ENCODE measurements at places on chromosomes 2 and 18.

- DNase-seq = no peak
These were observed 40.7 kb upstream of the KLF11 start for GRCh38 chr2:10002681-10003080.

GRCh38 chr2:14903709-14904374, 271.3 kb downstream of the LRATD1 start:
- DNase-seq = peak; percentile 30

GRCh38 chr2:16142383-16143361, 202.3 kb downstream of the MYCN start:
- DNase-seq = no peak

GRCh38 chr2:109475531-109476210, 138.1 kb downstream of the SEPTIN10 start:
- DNase-seq = no peak

GRCh38 chr18:35571138-35571537, 10.4 kb upstream of the GALNT1 start:
- no peak for DNase-seq

- DNase-seq = no peak
These were observed 17.7 kb downstream of the SH2D6 start for GRCh38 chr2:85435981-85436835.

GRCh38 chr18:49611316-49611715, 49.5 kb downstream of the LIPG start:
- DNase-seq = no peak

GRCh38 chr18:23340661-23341060, 112.4 kb upstream of the RIOK3 start:
- no peak for DNase-seq

DNA sequence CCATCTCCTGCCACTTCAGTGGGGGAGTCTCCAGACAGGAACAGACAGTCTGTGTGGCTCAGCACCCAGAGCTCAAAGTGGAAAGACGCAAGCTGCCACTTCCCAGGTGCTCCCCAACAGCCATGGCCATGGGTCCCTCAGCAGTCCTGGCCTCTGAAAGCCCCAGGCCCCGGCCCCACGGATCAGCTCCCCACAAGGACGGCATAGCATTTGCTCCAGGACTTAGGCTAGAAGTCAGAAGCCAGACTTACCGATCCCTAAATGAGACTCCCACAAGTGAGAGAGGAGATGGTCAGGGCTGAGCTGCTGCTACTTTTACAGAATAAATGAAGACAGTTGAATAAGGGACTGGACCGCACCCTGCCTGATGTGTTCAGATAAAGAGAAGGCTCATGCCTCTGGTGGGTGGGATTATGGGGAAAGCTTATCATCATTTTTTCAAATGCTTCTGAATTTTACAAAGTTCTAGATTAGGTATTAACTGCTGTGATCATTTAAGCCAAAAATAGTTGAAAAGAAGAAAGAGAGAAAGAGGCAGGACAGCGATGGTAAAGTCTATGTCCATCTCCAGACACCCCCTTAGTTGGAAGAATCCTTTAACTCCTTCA, 50.5 kb downstream of the ADD2 start:
- no peak for DNase-seq

DNA sequence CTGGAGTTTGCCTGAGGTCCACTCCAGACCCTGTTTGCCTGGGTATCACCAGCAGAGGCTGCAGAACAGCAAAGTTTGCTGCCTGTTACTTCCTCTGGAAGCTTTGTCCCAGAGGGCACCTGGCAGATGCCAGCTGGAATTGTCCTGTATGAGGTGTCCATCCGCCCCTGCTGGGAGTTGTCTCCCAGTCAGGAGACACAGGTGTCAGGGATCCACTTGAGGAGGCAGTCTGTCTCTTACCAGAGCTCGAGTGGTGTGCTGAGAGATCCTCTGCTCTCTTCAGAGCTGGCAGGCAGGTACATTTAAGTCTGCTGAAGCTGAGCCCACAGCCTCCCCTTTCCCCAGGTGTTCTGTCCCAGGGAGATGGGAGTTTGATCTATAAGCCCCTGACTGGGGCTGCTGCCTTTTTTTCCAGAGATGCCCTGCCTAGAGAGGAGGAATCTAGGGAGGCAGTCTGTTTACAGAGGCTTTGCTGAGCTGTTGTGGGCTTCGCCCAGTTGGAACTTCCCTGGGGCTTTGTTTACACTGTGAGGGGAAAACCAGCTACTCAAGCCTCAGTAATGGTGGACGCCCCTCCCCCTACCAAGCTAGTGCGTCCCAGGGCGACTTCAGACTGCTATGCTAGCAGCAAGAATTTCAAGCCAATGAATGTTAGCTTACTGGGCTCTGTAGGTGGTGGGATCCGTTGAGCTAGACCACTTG, 34.7 kb downstream of the TFPI start:
- DNase-seq = no peak

GRCh38 chr18:48634491-48634890, 95.7 kb downstream of the CTIF start:
- DNase-seq = no peak

DNA sequence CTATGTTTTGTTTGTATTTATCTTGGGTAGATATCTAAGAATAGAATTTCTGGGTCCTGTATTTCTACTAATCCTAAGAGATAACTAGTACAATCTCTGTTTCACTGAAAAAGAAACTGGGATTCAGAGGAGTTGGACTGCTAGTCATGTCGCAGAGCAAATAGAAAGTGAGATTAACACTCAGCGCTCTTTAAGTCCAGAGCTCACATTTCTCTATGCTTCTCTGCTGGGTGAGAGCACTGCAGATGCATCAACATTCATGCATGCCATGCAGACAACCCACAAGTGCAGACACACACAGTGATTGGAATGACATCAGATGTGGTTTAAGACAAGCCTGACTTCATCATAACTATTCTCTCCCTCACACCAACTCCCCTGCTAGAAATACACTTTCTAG, 563.8 kb downstream of the TDRD15 start:
- DNase-seq = no peak

GRCh38 chr2:196480653-196481323, 158.7 kb upstream of the CCDC150 start:
- no peak for DNase-seq

DNA sequence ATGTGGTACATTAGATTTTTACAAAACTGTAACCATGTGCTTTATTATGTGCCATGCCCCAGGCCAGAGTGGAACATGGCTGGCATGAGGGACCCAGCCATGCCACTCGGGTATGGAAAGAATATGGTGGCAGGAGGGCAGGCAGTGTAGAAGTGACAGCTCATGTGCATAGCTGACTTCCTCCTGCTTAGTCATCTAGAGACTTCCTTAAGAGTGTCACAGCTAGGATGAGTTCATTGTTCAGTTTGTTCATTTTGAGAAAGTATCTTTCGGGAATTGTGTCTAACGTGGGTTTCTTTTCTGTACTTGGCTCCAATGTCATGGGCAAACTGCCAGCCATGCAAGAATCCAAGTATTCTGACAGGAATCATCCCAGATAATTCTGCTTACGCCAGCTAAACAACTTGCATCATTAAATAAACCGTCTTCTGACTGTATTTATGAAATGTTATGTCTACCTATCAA, 94.3 kb upstream of the ITGB6 start:
- no peak for DNase-seq

- DNase-seq = no peak
These were observed 47.7 kb downstream of the BOD1L2 start for GRCh38 chr18:57194622-57195021.

GRCh38 chr2:156046900-156047299, 285.6 kb downstream of the NR4A2 start:
- no peak for DNase-seq

- DNase-seq = no peak
These were observed 272.9 kb downstream of the SLC8A1 start for GRCh38 chr2:40178971-40179370.

DNA sequence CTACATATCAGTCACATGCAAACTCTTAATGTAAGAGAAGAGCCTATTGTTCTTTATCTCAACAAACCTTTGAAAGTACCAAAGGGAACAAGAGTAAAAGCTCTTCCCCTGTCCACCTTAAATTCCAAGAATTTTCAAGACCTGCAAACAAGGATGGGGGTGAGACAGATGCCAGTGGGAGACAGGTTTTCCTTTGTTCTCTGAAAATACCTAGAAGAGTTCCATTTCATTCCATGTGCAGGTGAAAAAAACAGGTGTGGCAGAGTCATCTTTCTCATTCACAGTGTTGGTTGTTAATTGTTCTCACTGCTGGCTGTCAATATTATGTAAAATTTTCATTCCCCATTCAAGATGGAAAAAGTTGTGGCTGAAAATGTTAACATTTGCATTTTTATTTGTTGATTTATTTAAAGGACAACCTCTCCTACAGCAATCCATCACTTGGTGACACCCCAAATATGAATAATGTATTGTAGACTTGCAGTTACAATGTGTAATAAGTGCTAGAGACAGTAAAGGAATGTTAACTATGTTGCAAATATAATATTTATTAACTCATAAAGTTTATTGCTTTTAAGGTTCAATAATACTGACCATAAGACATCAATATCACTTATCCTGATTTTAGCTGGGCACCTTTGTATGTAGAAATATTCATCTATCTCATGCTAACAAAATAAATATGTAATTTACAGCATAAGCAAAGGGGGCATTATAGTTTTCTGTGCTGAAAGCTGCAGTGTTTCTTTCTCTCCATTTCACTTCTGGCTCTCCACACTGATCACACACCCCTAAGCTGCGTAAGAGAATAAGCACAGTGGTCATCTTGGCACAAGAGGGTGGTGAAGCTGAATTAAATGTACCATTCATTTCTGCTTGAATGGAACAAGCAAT, 347.0 kb downstream of the KIAA1328 start:
- DNase-seq = no peak

- no peak for DNase-seq
These were observed 147.5 kb upstream of the TTC39C start for GRCh38 chr18:23867006-23867405.

- no peak for DNase-seq
These were observed 139.4 kb upstream of the SERTAD2 start for GRCh38 chr2:64792995-64793639.

- DNase-seq = no peak
These were observed 690.1 kb upstream of the KLHL29 start for GRCh38 chr2:22694856-22695255.

GRCh38 chr2:86461042-86461743, 20.0 kb downstream of the KDM3A start:
- no peak for DNase-seq

- DNase-seq = no peak
These were observed 14.1 kb downstream of the RIF1 start for GRCh38 chr2:151423760-151424159.

Data from DMS153 (cell line).